B cell (primary cell): ENCODE measurements at places on chromosomes 3 and 15.

- DNase-seq, result no peak
Measured at GRCh38 chr15:71526060-71526820, 284.1 kb upstream of the NR2E3 start.

DNA sequence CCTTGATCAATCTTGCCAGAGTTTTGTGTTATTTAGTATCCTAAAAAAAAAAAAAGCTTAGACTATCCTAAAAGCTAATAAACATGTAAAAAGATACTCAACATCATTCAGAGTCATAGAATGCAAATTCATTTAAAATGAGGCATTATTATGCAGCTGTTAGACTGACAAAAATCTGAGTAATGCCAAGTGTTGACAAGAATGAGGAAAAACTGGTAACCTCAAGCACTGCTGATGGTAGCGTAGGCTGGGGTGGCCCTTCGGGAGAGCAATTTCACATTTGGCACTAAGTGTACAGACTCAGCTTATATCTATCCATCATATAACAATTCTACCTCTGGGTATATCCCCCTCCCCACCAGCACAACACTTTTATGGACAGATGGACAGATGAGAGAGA is 280.4 kb downstream of the RAP2B start:
- DNase-seq, result no peak

GRCh38 chr15:100803171-100803440 is 76.5 kb upstream of the ALDH1A3 start:
- no peak for DNase-seq

GRCh38 chr3:194312743-194313281 is 38.3 kb downstream of the CPN2 start:
- no peak for DNase-seq

GRCh38 chr3:151460774-151461450 is at the start of gene IGSF10:
Gene IGSF10, minus strand, starts transcription at chr3:151461061. Its CDS starts 2,352 bp downstream, at chr3:151458709.
- no peak for DNase-seq

DNA sequence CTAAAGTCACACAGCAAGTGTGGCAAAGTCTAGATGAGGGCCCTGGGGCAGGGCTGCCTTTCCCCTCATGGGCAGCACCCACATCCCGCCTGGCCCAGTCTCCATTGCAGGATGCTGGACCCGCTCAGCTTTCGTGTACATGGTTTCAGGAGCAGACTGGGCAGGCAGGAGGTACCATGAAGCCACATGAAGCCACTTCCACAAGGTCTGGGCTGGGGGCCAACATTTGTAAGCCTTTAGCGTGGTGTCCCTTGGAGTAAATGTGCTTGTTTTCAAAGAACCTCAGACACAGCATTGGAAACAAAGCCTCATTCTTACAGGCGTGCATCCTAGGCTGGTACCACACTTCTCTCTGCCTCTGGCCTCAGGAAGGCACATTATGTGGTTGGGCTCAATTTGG is 34.5 kb downstream of the UMPS start:
- DNase-seq, result no peak

GRCh38 chr15:92974183-92974915 is 74.2 kb downstream of the CHD2 start:
- no peak for DNase-seq

- DNase-seq, result peak; percentile 55
Measured at GRCh38 chr15:75200765-75201615, 692 bp upstream of the C15orf39 start.

- peak; percentile 66 for DNase-seq
Measured at GRCh38 chr3:197801891-197802778, 11.1 kb downstream of the LRCH3 start.

GRCh38 chr15:58334803-58335202 is 97.0 kb upstream of the LIPC start:
- no peak for DNase-seq

GRCh38 chr3:76470285-76470684 is 569.6 kb upstream of the ROBO2 start:
- no peak for DNase-seq

GRCh38 chr3:94118390-94118789 is 55.5 kb downstream of the NSUN3 start:
- DNase-seq, result no peak

- no peak for DNase-seq
Measured at GRCh38 chr3:45506751-45507391, 87.7 kb upstream of the LIMD1 start.

DNA sequence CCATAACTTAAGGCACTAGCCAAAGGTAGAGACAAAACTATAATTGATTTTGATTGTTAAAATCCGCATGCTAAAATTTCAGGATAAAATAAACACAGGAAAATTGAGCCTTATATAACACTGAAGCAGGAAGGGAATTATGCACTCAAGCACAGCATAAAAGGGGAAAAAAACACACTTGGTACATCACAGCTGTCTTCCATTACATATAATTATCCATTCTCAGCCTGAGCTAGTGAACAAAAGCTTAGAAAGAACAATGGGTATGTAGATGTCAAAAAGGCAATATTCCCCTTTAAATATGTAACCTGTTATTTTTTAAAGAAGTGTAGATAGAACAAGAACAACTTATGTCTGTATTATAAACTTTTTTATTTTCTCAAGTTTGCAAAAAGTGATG is 899.2 kb downstream of the ROBO1 start:
- no peak for DNase-seq

DNA sequence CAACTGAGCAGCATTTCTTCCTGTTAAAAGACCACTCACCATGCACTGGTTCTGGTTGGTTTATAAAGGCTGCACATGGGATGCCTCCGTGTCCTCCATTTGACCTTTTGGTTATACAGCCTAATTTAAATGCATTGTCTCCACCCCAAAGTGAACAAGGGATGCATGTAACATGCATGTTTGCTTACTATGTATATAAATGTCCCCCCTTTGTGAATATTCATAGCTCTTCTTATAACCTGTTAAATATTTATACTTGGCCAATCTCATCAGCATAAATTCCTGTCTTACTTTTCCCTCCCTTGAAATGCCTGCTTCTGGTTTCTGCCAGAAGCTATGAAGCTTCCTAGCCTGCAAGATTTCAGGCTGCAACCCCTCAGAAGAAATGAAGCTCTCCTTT is 27.4 kb downstream of the TARS3 start:
- DNase-seq, result no peak

- no peak for DNase-seq
Measured at GRCh38 chr15:38438031-38438986, 15.6 kb upstream of the FAM98B start.

DNA sequence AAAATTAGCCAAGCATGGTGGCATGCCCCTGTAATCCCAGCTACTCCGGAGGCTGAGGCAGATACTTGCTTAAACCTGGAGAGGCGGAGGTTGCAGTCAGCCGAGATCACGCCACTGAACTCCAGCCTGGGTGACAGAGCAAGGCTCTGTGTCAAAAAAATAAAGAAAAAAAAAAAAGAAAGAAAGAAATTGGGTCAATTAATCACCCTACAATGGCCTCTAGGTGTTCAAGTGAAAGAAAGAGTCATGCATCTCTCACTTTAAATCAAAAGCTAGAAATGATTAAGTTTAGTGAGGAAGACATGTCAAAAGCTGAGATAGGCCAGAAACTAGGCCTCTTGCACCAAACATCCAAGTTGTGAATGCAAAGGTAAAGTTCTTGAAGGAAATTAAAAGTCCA is 44.9 kb upstream of the GSK3B start:
- no peak for DNase-seq
